ENCODE measurements at places on chromosomes 5 and 9.

GRCh38 chr5:69074664-69075521, 18.9 kb upstream of the SLC30A5 start:
- no peak for DNase-seq

- DNase-seq = no peak
Measured at GRCh38 chr5:98906756-98907355, 22.0 kb downstream of the CHD1 start.

DNA sequence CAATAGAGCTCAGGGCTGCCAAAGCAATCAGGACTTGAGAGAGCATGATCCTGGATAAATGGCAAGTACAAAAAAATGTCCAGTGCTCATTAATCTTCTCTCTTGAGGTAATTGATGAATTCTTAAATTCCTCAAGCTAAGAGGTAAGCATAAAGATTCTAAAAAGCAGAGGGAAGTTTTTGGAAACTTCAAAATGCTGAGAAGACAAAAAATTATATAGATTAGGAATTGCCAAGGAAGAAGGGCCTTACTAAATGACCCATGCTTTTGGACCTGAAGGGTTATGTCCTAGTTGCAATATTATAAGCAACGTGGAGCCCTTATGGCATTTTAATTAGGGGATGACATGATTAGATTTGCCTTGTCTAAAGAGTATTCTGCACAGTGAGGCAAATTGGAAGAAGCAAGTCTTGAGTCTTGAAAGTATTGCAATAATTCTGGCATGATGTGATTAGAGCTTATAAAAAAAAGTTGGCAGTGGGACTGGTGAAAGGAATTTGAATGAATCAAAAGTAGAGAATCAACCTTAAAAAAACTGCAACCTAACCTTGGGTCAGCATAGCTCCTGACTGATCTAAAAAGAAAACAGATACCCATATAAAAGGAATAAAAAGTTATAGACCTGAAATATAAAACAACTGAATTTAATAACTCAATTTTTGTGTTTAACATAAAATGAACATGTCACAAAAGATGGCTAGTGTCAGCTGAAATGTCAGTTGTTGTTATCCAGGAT, 323.8 kb upstream of the ARRDC3 start:
- DNase-seq = no peak

- DNase-seq = no peak
Measured at GRCh38 chr9:119924736-119925135, 555.5 kb upstream of the BRINP1 start.

GRCh38 chr9:35341585-35341984, 148.3 kb upstream of the RUSC2 start:
- DNase-seq = no peak

DNA sequence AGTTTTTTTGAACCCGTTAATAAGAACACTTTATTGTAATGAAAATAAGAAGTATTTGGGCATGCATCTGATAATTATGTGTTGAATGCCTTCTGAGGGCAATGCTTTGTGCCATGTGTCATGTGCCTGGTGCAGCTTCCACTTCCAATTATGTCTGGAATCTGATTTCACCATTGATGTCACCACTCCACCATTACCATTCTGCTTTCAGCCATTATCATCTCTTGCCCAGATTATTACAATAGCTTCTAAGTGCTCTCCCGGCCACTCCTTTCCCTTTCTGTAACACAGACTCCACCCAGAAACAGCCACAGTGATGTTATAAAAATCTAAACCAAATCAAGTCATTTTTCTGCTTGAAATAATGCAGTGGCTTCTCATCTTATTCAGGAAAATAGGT, 171.7 kb downstream of the C9orf152 start:
- DNase-seq = no peak

DNA sequence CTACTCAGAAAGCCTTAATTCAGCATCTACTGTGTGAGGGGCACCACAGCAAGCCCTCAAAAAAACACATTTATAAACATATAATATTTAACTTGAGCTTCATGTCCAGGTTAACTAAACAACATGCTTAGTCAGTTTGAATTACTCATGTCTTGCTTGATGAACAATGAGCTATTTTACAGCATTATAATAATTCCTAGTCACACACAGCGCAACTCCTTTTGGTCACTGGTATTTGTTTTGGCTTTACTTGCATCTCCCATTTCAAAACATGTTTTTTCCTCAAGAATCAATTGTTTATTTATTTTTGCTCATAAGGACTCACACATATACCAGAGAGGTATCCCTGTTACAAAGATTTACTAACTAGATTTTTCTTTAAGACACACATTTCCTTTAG, 616.7 kb upstream of the DAB2 start:
- DNase-seq = no peak

DNA sequence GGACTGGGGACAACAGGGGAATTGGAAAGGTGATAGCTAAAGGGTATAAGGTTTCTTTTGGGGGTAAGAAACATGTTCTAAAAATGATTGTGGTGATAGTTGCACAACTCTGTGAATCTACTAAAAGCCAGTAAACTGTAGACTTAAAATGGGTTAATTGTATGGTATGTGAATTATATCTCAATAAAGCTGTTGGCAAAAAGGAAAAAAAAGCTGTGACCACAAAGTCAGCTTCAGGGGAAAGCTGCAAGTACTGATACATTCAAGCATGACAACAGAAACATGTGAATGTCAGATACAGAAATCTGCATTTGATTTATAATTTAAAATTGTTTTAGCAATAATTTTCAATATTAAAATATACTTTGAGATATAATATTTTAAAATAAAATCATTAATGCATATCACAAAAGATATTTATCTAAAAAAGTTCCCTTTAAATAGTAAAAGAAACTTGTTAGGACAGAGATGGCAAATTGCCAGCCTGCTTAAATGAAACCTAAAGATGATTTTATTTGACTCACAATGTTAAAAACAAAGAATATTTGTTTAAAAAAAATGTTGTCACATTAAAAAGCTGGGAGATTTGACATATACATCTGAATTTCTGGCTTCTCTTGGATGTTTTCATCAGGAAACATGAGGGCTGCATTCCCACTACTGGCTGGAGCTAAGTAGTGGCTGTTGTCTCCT, 66.0 kb downstream of the TBCA start:
- DNase-seq = no peak

DNA sequence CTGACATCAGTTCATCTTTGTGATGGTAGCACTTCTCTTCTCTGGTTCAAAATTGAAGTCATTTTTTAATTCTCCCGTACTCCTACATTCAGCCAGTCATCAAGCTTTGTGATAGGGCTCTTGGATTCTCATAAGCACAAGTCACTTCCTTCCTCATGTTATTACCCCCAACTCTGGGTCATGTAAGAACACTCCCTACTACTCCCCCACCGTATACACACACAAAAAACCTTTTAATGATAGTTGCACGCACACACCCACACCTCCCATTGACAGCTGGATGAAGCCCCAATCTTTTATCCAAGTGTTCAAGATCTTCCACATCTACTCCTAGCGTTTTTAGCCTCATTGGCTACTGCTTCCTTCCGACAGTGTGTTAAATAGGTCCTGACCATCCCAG, 16.8 kb downstream of the KDM3B start:
- DNase-seq = no peak

- no peak for DNase-seq
Measured at GRCh38 chr9:86353655-86354010, 577 bp downstream of the TUT7 start.

- no peak for DNase-seq
Measured at GRCh38 chr5:134965271-134965825, 2.4 kb upstream of the CATSPER3 start.
